Vagina (tissue), 2 donors: ENCODE measurements at places on chromosomes 6 and 20.

GRCh38 chr6:112563368-112563767 lies 216.2 kb downstream of the RFPL4B start:
- no peak for DNase-seq

- no peak for DNase-seq
Observed at GRCh38 chr6:93849857-93850256, 430.5 kb upstream of the EPHA7 start.

DNA sequence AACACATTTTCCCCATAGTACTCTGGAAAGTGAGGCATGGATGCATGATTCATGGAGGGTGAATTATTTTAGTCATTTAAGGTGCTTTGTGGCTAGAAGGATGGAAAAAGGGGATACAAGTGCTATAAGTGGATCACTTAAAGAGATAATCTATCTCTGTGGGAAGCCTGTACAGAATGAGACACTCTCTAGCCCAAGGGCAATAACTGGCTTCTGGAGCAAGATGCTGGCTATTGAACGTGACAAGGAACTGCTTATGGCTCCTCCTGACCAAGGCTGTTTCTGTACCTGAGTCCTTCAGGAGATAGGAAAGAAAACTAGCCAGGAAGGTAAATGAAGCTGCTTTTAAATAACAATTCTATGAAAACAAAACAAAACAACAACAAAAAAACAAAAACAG lies 590.7 kb downstream of the EYS start:
- DNase-seq: no peak

DNA sequence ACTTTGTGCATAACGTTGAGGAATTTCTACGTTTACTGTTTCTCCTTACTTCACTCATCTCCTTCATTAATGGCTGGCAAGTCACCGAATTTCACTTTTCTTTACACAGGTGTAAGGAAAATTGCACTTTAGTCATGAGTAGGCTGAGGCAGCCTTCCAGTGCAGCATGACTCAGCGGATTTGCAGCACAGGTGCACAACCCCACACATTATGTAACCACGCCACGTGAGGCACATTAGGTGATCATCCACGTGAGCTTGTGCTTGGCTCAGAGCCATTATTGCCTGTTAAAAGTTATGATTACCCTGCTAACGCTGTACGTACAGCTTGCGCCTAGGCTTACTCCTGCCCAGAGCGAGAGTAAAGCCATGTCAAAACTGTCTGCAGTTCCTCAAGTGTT lies 158.8 kb downstream of the NKAIN2 start:
- DNase-seq: no peak

- DNase-seq: no peak
Observed at GRCh38 chr6:170151321-170151771, 139.5 kb downstream of the DLL1 start.

DNA sequence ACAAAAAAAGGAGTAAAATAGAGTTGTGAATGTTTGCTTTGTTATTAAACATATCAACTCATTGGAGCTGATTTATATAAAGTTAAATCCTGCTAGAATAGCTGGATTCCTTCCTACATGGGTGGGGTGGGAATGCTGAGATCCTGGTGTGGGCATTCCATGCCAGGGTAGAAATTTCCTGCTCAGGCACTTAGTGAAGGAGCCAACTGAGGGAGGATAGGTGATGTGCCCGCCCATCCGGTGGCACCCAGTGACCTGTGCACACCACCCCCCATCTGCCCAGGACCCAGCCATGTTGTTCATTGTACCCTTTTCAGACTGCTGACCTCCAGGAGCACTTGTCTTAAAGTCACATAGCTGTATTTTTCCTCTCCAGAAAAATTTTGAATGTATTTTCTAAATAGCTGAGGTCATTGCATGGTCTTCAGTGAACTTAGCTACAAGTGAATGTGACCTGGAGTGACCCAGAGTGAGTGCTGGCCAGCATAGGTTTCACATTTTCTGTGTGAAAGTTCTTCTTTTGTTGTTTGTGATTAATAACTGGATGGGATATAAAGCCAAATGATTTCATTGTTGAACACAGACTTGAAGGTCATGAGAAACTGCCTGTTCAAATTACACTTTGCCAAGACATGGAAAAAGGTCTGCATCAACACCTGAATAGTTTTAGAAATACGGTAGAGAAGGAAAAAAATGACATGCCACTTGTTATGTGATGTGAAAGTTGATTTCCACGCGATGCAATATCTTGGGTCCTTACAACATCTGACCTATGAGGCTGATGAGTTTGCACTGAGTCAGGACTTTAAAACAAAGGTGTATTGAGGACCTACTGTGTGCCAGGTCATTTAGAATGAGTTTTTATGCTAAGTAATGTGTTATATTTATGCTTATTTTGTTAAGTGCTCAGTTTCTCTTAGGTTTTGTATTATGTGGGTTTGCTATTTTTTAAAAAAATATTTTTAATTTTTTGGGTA lies 77.2 kb downstream of the UTRN start:
- DNase-seq: no peak

DNA sequence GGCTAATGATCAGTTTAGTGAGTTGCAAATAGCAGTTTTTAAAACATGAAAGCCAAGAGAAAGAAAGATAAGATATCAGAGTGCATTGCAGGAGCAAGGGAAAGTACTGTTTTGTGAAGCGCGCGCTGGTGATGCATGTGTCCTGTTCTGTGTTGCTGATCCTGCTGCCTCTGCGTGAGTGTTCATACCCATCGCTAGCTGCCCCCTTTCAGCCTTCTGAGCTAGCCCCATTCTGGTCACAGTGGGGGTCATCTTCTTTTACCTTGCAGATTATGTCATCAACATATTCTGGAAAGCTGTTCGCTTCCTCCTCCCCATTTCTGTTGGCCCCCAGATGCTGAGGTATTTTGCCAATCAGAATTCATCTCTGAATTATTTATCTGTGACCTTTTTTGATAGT lies 1.9 kb downstream of the MRAP2 start:
- DNase-seq: no peak

GRCh38 chr6:149332602-149333265 lies 15.2 kb downstream of the TAB2 start:
- DNase-seq: no peak

DNA sequence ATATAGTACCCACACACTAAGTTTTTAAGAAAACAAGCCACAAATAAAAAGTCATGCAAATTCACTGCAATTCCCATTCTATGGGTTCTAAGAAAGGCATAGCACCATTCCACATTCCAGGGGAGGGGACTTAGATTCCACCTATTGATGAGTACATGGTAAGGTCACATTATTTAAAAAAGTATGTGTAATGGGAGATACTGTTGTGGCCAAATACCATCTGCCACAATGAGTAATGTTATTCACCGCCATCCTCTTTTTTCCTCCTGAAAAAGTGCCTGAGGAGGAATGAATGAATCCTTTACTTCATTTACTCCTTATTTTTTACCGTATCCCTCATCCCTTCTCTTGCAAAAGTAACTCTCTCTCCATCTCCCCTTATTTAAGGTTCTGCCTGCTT lies 27.0 kb upstream of the ADGRF1 start:
- DNase-seq: no peak

DNA sequence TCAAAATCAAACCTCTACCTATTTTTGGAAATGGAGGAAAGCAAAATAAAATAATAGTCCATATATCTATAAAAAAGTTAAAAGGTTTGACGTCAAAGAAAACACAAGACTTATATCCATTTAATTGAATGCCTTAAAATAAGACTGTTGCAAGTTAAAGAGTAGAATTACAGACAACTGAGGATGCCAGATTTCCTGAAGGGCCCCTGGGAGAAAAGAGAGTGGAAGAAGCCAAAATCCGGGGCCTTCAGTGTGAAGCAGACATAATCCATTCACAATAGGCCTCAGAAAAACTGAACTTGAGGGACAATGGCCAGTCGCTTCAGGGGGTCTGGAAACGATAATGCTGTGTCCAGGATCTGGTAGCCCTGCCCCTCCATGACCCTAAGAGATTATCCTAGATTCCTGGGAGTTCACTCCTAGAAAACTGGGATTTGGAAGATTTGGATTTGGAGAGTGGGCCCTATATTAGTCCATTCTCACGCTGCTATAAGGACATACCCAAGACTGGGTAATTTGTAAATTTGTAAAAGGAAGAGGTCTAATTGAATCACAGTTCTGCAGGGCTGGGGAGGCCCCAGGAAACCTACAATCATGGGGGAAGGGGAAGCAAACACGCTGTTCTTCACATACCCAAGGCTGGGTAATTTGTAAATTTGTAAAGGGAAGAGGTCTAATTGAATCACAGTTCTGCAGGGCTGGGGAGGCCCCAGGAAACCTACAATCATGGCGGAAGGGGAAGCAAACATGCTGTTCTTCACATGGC lies 94.0 kb upstream of the SLC2A12 start:
- no peak for DNase-seq

DNA sequence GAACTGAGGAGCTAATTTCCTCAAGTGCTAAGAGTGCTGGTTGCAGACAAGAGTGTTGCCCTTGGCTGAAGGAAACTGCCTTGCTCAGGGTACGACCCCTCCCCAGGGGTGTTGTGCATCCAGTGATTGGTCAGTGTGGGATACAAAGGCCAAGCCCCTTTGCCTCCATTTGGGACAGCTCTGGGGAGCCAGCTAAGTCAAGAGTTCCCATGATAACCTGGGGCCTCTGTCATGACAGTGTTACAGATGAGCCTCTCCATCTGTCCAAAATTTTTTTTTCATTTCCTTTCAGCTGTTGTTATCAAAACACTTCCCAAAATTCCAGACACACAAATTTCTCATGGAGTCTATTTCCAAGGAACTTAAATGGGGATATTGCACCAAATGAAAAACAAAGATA lies 93.3 kb downstream of the HS3ST5 start:
- no peak for DNase-seq

- DNase-seq: no peak
Observed at GRCh38 chr6:139536751-139537617, 162.5 kb upstream of the CITED2 start.

DNA sequence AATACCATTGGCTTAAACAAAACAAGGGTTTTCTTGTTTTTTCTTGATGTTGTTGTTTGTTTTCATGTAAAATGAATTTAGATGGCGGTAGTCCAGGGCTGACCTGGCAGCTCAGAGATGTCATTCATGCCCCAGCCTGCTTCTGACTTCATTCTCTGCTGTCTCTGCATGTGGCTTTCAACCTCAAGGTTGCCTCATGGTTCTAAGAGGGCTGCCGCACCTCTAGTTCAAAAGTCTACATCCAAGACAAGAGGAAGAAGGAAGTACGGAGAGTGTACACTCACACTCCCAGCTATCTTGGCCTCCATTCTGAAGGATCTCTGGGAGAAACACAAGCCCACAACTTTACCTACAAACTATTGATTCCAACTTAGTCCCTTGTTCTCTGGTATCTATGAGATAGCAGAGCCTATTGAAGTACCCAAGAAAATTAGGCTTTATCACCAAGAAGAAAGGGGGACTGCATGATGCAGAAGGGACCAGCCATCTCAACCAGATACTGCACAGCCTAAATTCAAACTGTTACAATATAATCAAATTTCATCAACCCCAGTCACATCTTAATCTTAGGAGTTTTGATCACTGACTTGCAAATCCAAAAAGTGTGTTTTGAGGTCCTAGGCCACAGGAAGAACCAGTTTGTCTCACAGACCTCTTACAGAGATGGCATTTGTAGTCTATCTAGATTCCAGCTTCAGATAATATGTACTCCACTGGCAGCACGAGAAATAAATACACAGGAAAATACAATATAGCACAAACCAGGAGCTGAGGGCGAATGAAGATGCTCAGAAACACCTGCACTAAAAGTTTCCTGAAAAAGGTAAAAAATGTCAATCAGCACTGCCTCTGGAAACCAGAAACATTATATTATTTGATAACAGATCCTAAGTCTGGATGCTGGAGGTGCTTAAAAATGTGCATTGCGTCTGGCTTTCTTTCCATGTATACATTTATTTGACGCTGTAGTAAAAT lies 866 bp upstream of the BTN3A3 start:
- no peak for DNase-seq

GRCh38 chr6:48084201-48084600 lies 26.8 kb downstream of the PTCHD4 start:
- DNase-seq: no peak

- no peak for DNase-seq
Observed at GRCh38 chr6:135162678-135163439, 18.2 kb upstream of the MYB start.

DNA sequence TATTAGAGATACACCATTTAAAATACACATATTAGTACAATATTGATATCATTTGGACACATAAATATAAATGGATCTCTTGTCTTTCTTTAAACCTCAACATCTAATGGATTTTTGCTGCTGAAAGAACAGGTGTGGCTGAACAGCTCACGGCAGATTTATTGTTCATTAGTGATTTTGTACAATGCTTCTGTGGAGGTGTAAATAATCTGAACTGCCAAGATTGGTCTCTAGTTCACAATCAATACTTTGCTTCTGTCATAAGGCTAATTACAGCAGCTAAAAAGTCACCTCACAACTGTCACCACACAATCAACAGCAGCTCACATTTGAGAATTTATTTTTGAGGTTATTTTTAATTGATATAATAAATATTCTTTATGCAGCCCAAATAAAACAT lies 162.0 kb upstream of the SIM1 start:
- no peak for DNase-seq

DNA sequence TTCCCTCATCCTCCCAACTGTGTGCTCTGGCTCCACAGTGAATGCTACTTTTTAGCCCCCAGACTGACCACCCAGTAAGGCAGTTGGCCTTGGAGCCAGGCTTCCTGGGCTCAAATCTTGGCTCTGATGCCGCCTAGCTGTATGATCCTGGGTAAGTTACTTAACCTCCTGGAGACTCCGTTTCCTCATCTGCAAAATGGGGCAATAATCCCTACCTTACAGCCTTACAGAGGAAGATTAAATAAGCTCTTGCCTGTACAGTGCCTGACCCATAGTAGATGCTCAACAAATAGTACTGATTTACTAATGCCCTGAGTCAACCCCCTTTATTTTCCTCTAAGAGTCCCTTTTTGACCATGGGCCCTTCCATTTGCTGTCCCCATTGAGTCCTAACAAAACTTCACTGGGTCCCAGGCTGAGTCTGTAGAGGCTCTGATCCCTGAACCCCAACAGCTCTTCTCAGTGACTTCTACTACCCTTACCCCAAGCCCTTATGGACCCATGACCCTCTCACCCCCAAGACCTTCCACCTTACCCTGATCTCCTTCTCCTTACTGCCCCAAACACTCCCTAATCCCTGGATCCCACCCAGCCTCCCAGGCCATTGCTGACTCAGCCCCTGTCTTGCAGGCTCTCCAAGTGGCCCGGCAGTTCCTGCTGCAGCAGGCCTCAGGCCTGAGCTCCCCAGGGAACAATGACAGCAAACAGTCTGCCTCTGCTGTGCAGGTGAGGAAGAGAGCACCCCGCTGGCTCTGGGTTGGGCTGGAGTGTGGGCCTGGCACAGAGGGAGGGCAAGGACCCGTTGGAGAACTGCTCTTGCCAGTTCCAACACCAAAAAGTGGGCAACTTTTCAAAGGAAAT lies 31.4 kb downstream of the FOXP4 start:
- DNase-seq: no peak
